ENCODE measurements at places on chromosomes 7 and 10.

DNA sequence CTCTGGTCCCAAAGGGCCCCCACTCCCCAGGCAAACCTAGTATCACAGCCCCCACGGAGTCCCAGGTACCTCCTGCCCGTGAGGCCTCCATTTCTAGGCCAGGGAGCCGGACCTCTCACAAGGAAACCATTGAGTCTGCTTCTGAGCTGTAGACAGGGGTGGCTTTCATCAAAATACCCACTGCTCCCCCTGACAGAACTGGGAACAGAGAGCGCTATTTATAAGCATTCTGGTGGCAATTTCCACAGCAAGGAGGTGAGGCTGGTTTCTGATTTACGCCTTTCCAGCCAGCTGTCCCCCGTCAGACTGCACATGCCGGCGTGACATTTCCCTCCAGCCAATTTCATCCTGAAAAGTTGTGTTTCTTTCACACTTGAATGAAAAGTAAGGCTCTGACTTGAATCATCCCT, 407.5 kb upstream of the PRKCQ start:
- H3K4me1 ChIP-seq: peaks cover 3% of the 10 kb centered on the region
- no peak overlapping the region for H3K4me3 ChIP-seq
- H3K36me3 ChIP-seq: no peaks in the 10 kb centered on the region
- no peak overlapping the region for H3K27ac ChIP-seq
- no peaks in the 10 kb centered on the region for H3K27me3 ChIP-seq
- no peak for DNase-seq

DNA sequence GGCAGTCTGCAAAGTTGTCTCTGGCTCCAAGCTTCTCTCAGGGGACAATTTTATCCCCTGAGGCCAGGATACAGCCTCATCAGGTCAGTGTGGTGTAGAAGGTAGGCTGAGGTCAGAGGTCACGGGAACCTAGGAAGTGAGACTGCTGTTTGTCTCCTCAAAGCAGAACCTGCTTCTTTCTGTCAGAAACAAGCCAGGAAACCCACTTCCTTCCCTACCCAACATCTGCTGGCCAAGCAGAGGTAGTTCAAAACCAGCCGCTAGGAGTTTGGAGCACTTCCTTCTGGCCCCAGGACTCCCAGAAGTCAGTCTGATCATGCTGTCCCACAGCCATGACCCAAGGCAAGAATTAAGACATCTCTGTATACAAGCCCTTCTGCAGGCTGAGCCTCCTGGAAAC, 12.2 kb downstream of the CLRN3 start:
- H3K36me3 ChIP-seq: no peaks in the 10 kb centered on the region
- peaks cover 5% of the 10 kb centered on the region for H3K4me1 ChIP-seq
- no peak overlapping the region for H3K4me3 ChIP-seq
- DNase-seq: no peak

- H3K27me3 ChIP-seq: peaks cover 9% of the 10 kb centered on the region
- no peaks in the 10 kb centered on the region for H3K36me3 ChIP-seq
- DNase-seq: no peak
- H3K4me3 ChIP-seq: no peak overlapping the region
Measured at GRCh38 chr10:24849501-24850299, 102.7 kb downstream of the PRTFDC1 start.

DNA sequence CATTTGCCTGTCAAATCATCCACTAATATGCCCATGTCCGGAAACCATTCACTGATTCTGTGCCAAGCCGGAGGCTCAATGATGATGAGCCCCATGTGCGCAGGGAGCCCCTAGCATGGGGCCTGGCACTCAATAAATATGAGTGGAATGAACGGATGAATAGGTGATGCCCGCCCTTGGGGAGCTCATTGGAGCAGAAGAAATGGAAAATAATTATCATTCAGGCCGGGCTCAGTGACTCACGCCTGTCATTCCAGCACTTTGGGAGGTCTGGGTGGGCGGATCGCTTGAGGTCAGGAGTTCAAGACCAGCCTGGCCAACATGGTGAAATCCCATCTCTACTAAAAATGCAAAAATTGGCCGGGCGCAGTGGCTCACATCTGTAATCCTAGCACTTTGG, 11.0 kb downstream of the RHBDD2 start:
- peaks cover 3% of the 10 kb centered on the region for H3K4me1 ChIP-seq
- no peaks in the 10 kb centered on the region for H3K27me3 ChIP-seq
- H3K4me3 ChIP-seq: no peak overlapping the region
- H3K27ac ChIP-seq: no peak overlapping the region

DNA sequence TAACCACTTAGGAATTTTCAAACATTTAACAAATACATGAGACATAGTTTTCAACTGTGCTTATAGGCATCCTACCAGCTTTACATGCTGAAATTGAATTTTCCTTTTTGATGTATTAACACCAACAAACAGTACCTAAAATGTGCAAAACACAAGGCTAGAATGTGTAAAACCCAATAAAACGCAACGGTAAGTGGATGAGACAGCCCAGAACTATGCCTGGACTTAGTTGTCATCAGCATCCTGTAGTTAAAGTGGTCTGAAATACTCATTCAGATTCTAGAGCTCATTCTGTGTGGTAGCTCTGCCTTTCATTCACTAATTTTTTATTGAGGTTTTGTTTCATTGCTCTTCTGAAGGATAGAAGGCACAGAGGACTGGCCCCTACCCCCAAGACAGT, 137.1 kb downstream of the BMPER start:
- H3K27ac ChIP-seq: no peak overlapping the region
- no peaks in the 10 kb centered on the region for H3K4me1 ChIP-seq
- H3K4me3 ChIP-seq: no peak overlapping the region
- DNase-seq: no peak
- H3K36me3 ChIP-seq: no peaks in the 10 kb centered on the region
- H3K27me3 ChIP-seq: peaks cover 1% of the 10 kb centered on the region

DNA sequence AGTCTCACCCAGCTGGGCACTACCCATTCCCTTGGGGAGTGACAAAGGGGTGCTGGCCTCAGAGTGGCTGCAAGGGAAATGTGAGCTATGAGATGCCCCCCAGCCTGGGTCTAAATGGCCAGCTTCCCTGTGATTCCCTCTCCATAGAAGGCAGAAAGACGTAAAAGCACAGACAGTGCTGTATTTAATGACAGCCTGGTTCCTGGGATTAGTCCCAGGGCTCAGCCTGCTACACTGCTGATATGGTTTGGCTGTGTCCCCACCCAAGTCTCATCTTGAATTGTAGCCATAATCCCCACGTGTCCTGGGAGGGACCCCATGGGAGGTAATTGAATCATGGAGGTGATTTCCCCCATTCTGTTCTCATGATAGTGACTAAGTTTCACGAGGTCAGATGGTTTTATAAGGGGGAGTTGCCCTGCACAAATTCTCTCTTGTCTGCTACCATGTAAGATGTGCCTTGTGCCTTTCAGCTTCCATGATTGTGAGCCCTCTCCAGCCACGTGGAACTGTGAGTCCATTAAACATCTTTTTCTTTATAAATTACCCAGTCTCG, 23.9 kb upstream of the CALN1 start:
- no peak overlapping the region for H3K27ac ChIP-seq
- H3K4me1 ChIP-seq: no peaks in the 10 kb centered on the region
- H3K4me3 ChIP-seq: no peak overlapping the region
- H3K36me3 ChIP-seq: no peaks in the 10 kb centered on the region
- DNase-seq: no peak
- H3K27me3 ChIP-seq: peaks cover under 1% of the 10 kb centered on the region

GRCh38 chr7:17229228-17229627, 69.2 kb upstream of the AHR start:
- no peak overlapping the region for H3K27ac ChIP-seq
- no peaks in the 10 kb centered on the region for H3K36me3 ChIP-seq
- H3K27me3 ChIP-seq: no peaks in the 10 kb centered on the region

DNA sequence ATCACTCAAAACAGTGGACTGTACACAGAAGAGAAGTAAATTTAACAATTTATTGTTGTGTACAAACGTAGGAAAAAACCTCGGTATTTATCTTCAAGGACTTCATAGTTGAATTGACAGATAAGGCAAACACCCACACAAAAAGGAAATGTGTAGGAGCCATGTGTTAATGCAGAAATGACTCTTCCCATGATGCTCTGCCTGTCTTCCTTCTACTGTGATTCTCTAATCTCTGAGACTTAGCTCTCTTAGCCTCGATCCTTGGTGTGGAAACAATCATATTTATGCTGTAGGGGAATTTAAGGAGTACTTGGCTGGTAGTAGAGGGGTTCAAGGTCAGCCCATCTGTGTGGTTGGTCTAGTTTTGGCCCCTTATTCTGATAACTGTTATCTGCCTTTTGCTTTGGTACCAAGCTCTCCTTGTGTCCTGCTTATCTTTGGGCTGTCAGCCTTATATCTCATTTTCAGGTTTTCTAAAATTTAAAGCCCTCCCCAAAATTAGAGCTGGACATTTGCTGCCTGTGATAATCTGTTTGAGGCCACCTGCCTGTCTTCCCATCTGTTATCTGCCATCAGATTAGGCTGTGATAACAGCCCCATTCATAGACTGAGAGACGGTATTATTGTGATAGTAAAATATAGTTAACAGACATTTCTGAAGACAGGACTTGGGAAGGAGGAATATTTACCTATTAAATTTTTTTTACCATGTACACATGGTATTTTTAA, 81.7 kb downstream of the GPR85 start:
- H3K36me3 ChIP-seq: no peaks in the 10 kb centered on the region
- H3K4me1 ChIP-seq: peaks cover 3% of the 10 kb centered on the region
- H3K27me3 ChIP-seq: no peaks in the 10 kb centered on the region
- DNase-seq: no peak
- no peak overlapping the region for H3K4me3 ChIP-seq
